ENCODE measurements at places on chromosomes 16 and 17.

- DNase-seq: no peak
Observed at GRCh38 chr17:77242118-77242851, 101.5 kb downstream of the SEC14L1 start.

DNA sequence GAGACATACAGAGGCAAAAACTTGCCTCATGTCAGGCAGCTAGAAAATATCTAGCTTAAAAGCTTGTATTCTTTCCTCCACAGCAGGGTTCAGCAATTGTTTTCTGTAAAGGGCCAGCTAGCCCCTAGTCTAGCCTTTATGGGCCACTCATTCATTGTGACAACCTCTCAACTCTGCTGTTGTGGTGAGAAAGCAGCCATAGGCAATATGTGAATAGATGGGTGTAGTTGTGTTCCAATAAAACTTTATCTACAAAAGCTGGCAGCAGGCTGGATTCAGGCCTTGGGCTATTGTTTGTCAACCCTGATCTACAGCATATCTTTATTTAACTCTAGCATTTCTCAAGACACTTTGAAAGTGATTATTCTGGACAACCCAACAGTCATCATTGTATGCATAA, 46.4 kb upstream of the CDYL2 start:
- DNase-seq: no peak

DNA sequence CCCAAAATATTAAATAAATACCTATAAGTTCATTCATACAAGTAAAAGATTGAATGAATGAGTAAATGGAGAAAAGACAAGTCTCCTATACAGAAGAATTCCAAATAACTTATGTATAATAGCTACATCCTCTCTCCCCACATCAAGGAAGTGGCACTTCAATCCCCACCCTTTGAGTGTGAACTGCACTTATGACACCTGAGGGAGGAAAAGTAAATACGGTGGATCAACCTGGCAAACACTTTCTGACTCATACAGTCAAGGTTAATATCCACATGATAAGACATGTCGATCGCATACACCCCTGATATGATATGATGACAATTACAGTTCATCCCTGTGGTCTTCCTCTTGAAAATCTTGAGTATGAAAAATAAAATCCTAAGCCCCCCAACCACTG, 18.0 kb downstream of the SLFN12L start:
- no peak for DNase-seq

GRCh38 chr17:62149961-62150360, 84.9 kb upstream of the MED13 start:
- DNase-seq: no peak

GRCh38 chr17:15261258-15261801, 3.8 kb downstream of the PMP22 start:
- no peak for DNase-seq

GRCh38 chr17:7478276-7479212, 887 bp downstream of the ZBTB4 start:
- peak; percentile 51 for DNase-seq

DNA sequence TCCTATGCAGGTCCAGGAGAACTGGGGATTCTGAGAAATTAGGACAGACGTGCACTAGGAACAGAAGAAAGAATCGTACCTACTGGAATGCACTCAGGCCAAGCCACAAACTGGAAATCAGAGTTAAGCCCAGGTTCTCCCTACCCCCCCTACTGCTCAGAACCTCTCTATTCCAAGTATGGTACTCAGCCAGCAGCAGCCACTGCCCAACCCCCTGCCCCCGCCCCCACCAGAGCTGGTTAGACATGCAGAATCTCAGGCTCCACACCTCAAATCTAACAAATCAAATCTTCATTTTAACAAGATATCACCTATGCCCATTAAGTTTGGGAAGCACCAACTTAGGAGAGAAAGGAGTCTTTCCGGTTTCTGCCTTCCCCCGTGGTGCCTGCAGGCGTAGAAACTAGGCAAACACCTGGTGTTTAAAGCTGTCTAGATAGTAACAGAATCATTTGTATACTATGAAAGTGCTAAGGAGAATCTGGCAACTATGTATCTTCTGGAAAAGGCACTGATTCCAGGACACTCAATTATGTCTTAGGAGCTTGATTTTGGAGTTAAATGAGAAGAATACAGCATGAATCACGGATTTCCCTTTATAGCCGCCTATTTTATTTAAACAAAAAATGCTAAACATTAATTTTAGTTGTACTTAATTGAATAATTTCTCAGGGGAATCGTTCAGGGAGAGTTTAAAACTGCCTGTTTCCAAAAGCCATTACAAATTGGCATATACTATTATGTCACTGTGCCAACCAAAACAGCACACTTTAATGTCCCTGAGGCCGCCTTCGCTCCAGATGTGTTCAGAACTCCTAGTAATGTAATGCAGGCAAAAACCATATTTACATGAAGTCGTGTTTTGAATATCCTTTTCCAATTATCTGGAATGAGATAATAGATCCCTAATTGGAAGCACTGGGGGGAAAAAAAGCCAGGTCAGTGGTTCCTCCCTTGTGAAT, 166.5 kb downstream of the STX8 start:
- no peak for DNase-seq

DNA sequence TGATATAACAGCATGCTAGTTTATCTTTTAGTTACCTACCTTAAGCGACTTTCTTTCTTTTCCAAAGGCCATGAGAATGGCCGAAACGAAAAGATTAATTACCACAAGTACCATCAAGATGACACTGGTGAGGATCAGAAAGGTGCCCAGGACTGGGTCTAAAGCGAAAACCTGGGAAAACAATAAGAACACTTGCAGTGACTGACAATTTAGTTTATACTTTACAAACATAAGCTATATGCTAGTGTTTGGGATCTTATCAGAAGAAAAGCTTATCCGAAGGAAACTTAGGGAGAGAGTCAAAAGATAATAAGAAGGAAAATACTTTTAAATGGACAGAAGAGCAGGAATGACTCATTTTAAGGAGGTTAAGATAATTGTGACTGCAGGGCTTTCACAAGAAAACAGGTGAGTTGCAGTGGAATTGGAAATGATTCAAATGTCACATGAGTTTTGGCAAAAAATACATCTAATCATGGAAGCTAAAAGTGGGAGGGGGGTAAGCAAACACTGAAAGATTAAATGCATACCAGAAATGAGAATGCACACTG, 34.8 kb downstream of the IST1 start:
- no peak for DNase-seq

DNA sequence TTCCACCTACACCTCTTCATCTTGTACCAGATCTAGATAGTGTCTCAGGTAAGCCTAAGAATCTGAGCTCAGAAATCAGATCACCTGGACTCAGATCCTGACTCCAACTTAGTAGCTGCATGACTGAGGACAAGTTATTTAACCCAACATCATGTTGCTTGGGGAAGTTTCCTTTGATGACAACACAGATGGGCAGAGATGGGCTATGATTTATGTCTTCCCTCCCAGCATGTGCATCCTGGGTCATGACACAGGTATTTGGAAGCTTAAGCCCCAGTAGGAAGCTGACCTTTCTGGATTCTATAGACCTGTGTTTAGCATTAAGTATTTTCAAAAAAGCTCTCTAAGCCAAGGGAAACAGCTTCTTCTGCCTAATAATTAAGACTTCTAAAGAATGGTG, 12.4 kb upstream of the HEATR6 start:
- no peak for DNase-seq

DNA sequence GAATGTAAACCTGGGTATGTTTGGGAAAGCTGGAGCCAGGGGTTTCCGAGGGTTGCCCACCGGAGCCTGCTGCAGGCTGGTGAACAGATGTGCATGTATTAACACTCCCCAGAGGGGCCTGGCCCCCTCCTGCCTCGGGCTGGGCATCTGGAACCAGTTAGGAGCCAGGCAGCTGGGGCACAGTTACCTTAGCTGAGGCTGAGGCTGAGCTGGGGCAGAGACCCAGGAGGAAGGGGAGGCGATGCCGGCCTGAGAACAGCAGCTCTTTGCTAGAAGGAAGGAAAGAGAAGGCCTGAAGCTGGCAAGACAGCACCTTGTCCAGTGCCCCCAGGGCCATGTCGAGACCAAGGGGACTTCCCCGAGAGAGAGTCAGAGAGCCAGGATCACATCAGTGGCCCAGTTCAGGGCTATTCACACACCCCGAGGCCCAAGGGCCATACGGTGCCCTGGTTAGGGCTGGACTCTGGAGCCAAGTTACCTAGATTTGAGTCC, 65.8 kb downstream of the RMI2 start:
- DNase-seq: no peak

- no peak for DNase-seq
Observed at GRCh38 chr17:6241381-6241780, 171.2 kb downstream of the WSCD1 start.

DNA sequence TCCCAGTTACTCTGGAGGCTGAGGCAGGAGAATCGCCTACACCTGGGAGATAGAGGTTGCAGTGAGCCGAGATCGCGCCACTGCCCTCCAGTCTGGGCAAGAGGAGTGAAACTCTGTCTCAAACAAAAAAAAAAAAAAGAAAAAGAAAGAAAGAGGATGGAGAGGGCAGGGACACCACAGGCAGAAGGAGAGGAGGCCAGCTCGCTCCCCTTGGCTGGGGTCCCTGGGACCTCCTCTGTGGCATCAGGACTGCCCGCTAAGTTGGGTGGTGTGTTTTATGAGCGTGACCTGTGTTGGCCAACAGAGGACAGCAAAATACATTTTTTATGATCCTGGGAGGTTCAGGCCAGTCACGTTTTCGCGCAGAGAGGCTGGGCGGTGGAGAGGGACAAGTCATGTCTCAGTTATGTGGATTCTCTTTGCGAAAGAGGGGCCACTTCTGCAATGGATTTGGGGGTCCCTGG, 229.6 kb downstream of the MRTFB start:
- DNase-seq: no peak

DNA sequence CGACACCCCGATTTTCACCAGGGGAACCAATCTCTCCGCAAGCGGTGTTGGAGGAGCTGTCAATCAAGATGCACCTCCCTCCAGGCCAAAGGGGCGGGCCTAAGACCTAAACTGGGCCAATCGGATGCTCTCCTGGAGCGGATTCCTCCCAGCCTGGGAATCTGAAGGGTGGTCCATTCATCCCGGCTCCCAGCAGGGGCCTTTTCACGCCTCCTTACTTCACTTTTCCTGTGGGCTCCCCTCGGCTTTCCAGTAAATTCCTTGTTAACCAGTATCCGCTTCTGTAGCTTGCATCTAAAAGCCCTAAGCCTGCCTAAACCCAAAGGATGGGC, 17.1 kb downstream of the C16orf74 start:
- DNase-seq: no peak

DNA sequence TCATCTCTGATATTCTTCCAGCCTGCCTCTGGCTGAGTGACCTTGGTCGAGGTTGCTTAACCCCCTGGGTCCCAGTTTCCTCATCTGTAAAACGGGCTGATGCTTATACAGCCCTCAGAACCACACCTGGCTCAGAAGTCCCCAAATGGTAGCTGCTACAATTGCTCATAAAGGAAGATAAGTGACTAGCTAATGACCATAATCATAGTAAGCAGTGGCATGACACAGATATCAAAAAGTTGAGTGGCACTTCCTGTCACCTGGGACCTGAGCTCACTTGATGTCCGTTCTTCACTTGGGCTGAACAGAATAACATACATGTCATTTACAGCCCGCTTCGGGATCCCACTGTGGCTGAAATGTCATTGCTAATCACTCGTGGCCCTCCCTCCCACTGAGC, 1.8 kb downstream of the MGRN1 start:
- DNase-seq: no peak

DNA sequence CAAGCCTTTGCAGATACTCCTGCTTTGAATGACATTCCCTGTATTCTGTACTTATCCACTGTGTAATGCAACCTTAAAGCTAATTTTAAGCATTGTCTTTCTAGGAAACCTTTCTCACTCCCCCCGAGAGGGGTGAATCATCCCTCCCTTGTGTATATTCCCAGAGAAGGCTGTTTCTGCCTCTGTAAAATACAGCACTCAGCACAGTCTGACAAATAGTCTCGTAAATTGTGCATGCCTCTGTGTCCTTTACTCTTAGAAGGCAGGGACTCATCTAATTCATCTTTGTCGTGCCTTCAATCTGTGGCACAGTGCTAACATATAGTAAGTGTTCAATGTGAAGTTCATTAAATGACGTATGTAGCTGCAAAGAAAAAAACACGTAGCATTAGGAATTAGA, 200.7 kb downstream of the CA10 start:
- DNase-seq: no peak

DNA sequence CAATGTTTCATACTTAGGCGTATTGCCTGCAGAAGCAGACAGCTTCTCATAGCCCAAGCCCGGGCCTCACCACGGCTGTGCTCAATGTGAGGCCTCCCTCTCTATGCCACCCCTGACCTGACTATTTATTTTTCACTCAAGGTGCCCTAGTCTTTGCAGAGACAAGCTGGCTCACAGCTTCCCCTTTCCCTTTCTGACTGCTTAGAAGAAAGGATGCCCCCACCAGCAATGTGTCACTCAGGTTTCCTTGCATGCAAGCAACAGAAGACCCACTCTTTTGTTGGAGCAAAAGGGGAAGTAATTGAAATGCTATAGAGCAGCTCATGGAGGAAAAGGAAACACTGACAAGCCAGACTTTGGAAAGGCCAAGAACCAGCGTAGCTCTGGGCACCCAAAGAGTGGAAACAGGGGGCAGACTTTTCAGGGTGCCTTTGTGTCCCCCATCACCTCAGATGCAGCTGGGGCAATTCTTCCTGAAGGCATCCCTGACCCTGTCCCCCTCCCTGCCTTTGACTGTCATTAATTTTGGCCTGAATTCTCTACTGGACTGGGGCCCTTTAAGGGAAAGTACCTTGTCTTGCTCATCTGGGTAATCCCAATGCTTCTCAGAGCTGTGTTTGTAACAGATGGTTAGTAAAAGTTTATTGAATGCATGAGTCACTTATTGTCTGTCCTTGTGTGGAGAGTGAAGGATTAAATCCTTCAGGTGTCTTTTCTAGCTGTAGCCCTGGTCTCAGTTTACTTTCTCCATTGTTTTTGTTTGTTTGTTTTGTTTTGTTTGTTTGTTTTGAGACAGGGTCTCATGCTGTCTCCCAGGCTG, 17.8 kb downstream of the RGS9 start:
- no peak for DNase-seq

GRCh38 chr16:3971261-3971660, 90.7 kb upstream of the CREBBP start:
- DNase-seq: no peak

DNA sequence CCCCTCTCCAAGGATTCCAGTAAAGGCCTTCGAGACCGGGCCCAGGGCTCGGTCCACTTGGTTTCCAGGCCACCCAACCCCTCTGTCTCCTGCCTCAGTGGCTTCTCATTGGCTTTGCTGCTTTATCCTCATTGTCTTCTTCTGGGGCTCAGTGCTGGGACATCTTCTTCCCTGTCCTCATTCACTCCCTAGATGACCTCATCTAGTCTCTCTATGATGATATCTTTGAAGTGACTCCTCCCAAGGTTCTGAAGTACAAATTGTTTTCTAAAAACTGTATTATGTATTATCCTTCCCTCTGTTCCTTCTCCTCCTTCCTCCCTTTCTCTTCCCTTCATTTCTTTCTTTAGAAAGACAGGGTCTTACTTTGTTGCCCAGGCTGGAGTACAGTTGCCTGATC, 27.1 kb upstream of the NDRG4 start:
- DNase-seq: no peak

DNA sequence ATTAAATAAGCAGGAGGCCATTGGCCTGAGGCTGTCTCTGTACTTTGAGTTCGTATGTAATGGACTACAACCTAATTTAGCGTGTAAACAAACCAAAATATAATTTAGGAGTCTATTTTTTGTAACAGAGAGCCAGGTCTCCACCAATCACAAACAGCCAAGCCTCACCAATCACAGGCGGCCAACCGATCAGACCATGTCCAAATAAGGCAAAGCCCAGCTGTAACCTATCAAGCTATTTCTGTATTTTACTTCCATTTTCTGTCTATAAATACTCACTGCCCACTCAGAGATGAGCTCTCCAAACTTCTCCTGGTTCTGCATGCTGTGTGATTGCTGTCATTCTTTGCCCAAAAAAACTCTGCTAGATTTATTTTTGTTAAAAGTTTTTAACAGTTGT, 322.7 kb downstream of the NPIPA8 start:
- DNase-seq: no peak
